Thyroid gland (tissue), 4 donors: ENCODE measurements at places on chromosomes 4 and X. TPM values are rescaled to one million over a fixed set of nuclear protein-coding genes. Genes with fewer than 3 reads are reported as not detected.

Gene ZNF711
- total RNA-seq: 9.6 TPM

Gene NOX1
- total RNA-seq: not detected

Gene PTTG2
- total RNA-seq: not detected

Gene NHSL2
- 6.5 TPM for total RNA-seq
